ENCODE measurements at places on chromosomes 3 and 15.

DNA sequence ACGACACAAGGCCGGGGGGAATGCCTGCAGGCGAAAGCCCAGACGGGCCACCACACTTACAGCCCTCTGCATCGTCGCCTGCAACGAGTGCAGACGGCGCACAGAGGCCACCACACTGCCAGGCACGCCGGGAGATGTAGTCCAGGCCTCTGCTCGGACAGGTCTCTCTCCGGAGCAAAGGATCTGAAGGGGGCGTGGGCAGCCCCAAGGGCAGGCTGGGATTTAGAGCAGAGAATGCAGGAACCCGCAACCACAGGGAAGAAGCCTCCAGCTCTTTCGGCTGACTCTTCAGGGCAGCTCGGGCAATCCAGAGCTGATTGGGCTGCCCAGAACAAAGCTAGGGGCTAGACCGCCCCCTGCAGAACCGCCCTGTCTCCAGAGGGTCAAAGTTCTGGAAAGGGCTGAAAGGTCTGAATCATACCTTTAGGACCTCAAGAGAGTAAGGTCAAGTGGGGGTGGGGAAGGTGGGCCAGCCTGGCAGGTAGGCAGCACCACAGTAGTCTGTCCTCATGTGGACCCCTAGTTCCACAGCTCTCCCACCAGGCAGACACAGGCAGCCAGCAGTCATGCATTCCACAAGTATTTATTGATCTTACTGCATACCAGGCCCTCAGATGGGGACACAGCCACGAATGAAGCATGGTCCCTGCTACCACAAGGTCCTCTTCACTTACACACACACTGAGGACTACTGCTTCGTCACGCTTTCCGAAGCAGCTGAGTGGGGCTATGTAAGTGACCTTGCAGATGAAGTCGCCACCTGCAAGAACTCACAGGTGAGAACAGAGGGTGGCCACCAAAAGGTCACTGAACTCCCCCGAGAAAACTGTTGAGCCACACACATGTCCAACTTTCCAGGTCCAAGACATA lies at the start of gene AMT:
TSS of gene AMT (minus strand) at position 95 of the 870 bp plus-strand sequence. CDS start at position 72, 23 bp downstream.
- no peak for DNase-seq

- no peak for DNase-seq
Measured at GRCh38 chr3:70840106-70840870, 527.9 kb upstream of the MDFIC2 start.

GRCh38 chr3:77795013-77795412 lies 755.1 kb downstream of the ROBO2 start:
- DNase-seq: no peak

- DNase-seq: no peak
Measured at GRCh38 chr3:57160076-57160764, 4.9 kb downstream of the IL17RD start.

GRCh38 chr15:70247281-70247680 lies 149.6 kb upstream of the TLE3 start:
- DNase-seq: no peak

DNA sequence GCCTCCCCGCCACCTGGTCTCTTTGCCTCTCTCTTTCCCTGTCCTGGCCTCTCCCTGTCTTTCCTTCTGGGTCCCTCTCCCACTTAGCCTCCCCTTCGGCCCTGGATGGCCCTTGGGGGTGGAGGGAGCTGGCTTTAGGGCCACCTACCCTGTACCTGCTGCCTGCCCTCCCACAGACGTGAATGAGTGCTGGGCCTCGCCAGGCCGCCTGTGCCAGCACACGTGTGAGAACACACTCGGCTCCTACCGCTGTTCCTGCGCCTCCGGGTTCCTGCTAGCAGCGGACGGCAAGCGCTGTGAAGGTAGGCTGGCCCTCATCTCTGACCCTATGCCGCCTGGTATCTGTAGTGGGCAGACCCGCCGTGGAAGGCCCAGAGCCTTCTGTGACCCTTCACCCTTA lies 80.7 kb downstream of the FBLN2 start:
- DNase-seq: no peak

DNA sequence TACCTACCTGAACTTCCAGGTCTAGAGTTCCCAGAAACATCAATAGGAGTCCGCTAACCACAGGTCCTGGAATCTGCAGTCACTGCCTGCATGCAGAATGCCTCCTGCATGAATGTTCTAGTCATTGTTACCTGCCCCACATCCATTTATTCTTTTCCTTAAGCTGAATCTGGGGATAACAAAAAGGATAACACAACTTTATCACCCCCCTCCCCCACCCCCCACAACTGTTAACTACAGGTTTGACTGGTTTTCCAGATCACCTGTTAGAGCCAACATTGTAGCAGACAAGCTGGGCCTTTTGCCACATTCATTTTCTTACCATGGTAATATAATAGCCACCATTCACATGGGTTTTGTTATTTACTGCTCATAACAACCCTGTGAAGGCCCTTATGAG lies 4.6 kb upstream of the CTSH start:
- no peak for DNase-seq

DNA sequence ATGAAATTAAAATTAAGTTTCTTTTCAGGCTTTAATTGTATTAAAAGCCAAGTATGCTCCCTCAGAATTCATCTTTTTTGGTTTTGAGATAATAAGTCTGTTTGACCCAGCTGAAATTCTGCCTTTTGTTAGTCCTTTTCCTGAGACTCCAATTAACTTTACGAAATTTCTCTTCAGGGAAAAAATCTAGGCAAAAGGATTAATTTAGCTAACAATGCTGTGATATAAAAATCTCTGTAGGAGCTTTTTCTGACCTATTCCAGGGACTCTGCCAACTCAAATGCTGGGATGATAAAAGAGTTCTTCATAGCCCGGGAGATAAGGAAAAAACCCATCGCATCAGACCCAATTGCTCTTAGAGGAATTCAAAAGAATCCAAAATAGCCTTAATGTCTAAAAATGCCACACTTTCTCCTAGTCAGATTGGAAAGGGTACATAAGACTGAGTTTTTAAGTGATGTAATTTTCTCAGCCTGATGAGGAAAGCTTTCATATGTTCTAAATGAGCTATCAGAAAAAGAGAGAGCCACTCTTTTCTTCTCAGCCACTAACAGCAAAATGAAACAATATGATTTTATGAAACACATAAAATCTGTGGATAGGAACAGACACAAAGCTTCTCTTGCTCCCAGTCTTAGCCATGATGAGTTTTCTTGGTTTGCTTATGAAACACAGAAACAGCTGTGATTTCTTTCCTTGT lies 405.1 kb downstream of the ROBO1 start:
- no peak for DNase-seq

DNA sequence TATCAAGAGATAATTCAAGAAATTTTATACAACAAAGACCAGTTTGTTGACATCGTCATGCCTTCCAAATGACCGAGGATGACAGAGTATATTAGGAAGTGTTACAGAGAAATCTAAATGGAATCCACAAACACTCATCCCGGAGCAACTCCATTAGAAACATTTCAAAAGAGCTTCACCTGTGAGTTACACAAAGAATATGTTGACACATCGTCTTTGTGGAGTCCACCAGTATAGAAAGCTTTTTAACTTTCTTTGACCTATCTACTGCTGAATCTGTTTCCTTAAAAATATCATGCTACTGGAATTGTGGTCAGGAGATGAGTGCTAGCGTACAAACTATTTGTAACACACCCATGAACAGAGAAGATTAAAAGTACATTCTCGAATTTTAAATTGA lies 130.4 kb downstream of the SUCLG2 start:
- DNase-seq: no peak

GRCh38 chr3:23442598-23443383 lies 239.7 kb downstream of the UBE2E2 start:
- DNase-seq: no peak

DNA sequence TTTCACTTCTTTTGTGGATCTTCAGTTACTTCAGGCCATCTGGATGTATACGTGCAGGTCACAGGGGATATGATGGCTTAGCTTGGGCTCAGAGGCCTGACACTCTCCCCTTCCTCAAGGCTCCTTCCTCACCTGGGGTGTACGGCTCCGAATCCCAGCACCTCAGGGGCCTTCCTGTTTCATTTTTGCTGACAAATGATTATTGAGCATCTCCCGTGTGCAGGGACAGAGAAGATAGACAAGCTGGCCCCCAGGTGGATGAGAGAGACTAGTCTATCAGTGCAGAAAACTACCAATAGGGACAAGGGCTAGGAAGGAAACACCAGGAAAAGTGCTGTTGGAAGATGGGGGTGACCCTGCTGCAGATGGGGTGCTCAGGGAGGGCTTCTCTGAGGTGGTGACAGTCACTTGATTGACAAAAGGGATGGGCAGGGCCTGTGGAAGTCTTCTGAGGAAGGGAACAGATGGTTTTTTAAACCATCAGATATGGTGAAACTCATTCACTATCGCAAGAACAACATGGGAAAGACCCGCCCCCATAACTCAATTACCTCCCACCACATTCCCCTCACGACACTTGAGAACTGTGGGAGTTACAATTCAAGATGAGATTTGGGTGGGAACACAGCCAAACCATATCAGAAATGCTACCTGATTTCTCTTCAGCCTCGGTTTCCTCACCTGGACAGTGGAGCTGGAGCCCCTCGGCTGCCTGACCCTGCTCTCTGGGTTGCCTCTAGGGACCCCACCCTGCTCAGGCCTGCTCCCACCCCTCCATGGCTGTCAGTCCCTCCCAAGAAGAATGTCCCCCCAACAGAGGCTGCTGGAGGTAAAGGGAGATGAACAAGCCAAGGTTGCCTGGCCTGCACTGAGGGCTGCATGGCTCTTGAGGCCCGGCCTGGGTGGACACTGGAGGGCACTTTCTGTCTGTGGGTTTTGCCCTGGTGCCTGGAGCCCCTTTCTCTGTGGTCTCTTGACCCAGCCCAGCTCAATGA lies 37.2 kb upstream of the ACAD9 start:
- no peak for DNase-seq

- no peak for DNase-seq
Measured at GRCh38 chr3:119175872-119176756, 2.7 kb downstream of the UPK1B start.

DNA sequence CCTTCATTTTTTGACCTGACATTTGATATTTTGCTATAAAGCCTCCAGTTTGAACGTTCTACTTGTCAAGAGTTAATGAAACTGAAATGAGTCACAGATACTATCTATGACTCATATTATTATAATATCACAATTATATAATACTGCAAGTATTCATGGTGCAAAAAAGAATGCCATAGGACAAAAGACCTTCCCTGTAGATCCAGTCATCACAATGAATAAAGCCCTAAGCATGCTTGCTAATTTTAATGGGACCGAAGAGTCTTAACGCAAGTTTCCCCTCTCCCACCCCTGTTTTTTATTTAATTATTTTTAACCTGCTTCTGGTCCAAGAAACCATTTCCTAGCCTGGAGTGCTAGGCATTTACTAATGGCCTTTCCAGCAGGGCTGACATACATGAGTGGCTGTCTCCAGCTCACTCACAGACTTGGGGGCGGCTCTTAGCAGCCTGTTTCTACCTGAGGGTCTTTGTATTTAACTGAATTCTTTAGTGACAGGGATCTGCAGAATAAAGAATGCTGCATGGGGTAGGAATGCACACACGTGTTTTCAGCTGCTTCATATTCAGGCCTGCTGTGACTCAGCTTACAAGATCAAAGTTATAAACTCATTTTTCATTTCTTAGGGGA lies 61.2 kb downstream of the THBS1 start:
- no peak for DNase-seq

DNA sequence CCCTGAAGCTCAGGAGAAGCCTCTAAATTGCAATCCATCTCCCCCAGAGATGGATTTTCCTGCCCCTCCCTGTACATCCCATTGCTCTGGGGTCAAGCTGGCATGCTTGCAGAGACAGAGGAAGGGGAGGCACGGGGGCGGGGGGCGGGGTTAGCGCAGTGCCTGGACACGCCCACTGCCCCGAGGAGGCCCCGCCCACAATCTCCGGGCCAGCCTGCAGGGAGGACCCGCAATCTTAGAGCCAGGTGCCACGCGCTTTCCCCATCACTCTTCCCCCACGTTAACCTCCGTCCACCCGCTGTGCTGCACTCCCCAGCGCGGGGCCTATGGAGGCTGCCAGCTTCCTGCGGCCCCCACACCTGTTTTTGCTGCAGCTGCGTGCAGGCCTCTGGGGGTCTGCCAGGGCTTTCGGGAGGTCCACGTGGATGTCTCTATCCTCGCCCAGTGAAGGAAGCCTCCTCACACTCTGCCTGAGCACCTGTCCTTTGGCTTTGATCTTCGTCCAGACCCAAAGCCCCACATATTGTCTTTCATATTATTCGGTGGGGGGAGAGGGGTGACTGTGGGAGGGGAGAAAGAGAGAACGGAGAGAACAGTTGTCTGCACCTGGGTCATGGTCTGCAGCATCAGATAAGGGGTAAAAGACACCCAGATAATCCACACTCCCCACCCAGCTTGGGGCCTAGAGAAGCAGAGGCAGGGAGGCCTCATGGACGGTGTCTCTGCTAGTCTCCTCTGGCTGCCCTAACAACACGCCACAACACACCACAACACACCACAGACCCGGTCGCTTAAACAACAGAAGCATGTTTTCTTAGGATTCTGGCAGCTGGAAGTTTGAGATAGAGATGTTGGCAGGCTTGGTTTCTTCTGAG lies 118.0 kb upstream of the MEF2A start:
- no peak for DNase-seq

DNA sequence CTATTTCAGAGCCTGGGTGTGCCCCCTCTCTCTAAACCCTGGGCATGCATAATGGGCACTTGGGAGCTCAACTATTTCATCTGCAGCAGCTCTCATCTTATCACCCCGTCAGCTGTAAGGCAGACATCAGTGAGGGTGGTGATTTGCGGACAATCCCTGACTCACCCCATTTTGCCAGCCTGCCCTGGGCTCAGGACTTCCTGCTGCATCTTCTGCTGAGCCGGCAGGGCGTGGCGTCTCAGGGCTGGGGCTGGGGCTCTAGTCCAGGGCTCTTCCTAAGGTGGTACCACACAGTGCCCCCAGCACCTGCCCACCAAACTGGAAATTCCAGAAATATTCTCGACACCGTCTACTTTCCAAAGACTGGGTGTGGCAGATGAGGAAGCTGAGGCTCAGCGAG lies 925 bp upstream of the PSTPIP1 start:
- no peak for DNase-seq

- DNase-seq: no peak
Measured at GRCh38 chr3:15794303-15794771, 3.4 kb downstream of the ANKRD28 start.

- DNase-seq: no peak
Measured at GRCh38 chr3:136899622-136900158, 37.7 kb downstream of the NCK1 start.

- peak; percentile 22 for DNase-seq
Measured at GRCh38 chr3:9862391-9863057, 17.5 kb downstream of the CIDEC start.

GRCh38 chr3:53114412-53115074 lies 15.7 kb downstream of the RFT1 start:
- no peak for DNase-seq

DNA sequence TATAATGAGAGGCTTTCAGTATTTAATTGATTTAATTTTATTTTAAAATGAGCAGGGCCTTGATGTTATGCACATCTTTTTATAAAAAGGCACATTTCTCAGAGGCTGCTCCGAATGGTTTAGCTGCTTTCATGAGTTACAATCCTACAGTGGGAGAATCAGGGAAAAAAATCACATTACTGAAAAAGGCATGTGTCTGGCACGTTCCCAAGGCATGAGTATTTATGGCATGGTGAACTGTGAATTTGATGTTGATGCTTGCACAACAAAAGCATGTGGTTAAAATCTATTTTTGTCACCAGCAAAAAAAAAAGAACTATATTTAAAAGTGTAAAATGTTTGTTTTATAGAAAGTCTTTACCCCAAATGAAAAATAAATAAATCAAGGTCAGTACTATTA lies 485.2 kb upstream of the ROBO2 start:
- DNase-seq: no peak

Data from gastrocnemius medialis (tissue), 4 donors.